ENCODE measurements at places on chromosomes 7 and 10.

- DNase-seq, result peak; percentile 43
These were observed 1.0 kb downstream of the STX1A start for GRCh38 chr7:73718438-73718881.

GRCh38 chr10:79207726-79208125 lies 139.0 kb downstream of the ZMIZ1 start:
- DNase-seq, result no peak

DNA sequence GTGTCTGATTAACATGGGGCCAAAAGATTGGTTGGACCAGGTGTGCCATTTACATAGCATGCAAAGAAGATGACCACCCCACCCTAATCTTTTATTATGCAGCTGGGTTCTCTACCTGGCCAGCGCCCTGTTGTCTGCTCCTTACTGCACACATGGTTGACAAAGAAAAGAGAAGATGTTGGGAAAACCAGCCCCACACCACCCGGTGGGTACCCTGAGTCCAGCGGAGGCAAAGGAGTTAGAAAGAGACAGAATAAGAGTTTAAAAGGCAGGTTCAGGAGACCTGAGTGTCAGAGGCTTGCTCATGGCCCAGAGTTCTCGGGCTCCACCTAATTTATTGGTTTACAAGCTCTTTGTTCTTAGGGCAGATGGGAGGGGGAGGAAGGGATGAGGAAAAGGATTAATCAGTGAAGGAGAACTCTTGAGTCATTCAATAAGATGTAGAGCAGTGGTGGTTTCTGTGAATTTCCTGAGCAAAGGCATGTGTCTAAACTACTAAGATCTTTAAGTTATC lies 24.1 kb upstream of the ABCA13 start:
- DNase-seq, result no peak

DNA sequence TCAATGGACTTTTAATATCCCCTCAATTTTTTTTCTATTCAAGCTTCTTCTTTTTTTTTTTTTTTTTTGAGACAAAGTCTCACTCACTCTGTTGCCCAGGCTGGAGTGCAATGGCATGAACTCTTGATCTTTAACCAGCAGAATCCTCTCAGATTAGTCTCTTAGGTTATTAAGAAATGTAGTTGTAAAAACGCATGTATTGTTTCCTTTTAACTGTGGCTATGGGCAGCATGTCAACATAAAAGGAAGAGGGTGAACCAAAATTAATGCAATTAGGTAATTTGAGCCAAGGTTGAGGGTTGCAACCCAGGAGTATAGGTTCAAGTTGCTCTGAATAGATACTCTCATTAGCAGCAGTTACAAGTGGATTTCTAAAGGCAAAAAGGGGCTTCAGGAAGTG lies 4.3 kb upstream of the GSTO1 start:
- DNase-seq, result no peak

DNA sequence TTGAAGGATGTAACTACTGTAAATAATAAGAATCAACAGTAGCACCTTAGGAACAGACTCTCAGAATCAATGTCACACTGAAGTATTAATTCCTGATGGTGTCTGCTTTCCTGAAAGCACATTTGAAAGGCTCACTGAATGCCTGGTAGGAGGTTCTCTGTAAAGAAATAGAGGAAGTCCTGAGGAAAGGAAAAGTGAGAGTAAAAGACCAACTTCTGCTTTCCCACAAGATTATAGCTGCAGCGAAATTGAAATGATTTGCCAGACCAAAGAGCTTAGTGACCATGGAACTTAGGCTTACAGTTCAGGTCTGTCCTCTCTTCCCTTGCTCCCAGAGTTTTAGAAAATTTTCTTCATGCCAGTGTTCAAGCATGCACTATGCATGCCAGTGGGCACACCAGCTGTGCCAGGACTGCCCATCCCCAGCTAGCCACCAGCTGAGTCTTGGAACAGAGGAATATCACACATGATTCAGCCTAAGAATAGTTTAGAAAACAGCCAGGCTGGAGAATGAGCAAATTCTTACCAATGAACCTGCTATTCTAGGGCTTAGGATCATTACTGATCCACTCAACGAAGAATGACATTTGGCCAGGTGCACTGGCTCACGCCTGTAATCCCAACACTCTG lies 123.2 kb downstream of the HERPUD2 start:
- DNase-seq, result no peak

- no peak for DNase-seq
These were observed 43.6 kb downstream of the PPP1R3A start for GRCh38 chr7:113875224-113875623.

GRCh38 chr7:26574476-26574875 lies 282.8 kb downstream of the SNX10 start:
- DNase-seq, result no peak

- no peak for DNase-seq
These were observed 2.4 kb downstream of the GNG11 start for GRCh38 chr7:93923942-93924341.

DNA sequence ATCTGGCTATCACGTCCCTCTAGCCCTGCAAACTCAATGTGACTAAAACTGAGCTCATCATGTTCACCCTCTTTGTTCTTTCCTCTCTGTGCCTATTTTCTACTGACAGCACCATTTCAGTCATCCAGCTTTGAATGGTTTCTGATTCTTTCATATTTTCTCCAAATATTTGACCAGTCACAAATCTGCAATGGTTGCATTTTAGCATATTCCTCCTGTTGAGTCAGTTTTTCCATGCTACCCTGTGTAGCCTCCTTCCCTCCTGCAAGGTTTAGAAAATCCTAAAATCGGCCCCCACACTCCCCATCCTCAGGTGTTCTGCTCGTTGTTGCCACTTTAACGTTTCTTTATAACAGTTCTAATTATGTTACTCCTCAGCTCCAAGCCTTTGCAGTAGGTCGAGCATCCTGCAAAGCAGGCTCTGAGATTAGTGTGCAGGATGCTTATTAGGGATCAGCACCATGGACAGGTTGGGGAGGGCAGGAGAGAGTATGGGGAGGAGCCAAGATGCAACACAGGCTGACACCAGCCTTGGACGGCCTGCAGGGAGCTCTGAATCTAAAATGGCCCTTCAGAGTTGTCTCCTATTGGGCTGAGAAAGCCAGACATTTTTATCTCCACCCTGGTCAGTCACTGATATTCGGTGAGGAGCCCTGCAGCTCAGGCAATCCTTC lies 531.0 kb upstream of the COBL start:
- DNase-seq, result no peak

DNA sequence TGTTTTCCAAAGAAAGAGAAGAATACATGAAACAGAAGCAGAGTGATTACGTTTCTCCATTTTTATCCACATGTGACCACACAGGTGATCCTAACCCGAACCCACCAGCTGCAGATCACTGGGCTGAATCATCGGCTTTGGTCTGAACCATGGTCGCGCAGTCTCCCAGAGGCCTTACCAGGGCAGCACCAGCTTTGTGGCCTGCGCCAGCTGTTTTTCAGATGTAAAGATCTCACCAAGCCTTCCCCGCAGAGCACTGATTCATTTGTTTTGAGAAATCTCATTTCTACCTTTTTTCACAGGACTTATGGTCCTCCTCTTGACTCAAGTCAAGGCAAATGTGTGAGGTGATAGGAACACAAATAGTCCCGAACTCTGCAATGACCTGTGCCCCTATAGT lies 207.0 kb upstream of the PPP2R2D start:
- no peak for DNase-seq

- DNase-seq, result no peak
These were observed 110.3 kb downstream of the KAT6B start for GRCh38 chr10:74936577-74937265.

GRCh38 chr7:107450970-107451369 lies 18.9 kb upstream of the GPR22 start:
- no peak for DNase-seq

DNA sequence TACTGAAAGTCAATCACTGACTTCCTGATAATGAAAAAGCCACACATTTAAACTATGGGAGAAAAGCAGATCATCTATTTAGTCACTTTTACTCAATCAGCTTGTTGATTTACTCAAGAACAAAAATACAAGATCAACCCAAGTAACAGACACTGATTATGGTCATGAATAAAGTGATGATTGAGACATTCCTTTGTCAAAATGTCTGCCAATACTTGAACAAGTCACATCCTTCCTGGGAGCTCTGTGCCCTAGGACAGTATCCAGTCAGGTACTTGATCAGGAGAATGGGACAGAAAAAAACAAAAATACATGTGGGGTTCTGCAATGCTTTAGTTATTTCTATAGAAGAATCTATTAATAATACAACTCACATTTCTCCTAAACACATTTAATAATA lies 150.0 kb upstream of the NEBL start:
- DNase-seq, result no peak

GRCh38 chr7:96547371-96547811 lies 162.3 kb downstream of the SEM1 start:
- no peak for DNase-seq

DNA sequence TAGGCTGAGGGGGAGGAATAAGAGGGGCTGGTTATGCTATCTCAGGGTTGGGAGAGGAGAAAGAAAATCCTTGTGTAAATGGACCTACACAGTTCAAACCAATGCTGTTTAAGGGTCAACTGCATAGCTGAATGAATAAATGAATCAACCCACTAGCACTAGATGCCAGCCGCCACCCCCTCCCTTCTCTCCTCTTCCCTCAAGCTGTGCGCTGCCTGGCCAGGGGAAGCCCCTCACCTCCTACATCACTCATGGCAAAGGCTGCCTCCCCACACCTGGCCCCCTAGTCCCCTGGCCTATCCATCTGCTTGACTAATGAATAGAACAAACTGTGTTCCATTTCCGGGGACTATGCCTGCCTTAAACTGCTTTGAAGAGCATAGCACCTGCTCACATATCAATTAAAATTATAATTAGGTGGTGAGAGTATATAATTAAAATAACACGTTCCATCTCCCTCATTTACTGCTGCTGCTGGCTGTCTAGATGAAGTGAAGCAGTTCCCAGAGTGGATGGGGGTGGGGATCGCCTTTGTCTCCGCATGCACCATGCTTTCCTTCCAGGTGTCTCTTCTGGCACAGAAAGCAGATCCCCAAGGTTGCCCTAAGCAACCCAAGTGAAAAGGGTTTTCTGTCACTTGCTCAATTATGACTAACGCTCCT lies 32.6 kb downstream of the GRID1 start:
- no peak for DNase-seq

DNA sequence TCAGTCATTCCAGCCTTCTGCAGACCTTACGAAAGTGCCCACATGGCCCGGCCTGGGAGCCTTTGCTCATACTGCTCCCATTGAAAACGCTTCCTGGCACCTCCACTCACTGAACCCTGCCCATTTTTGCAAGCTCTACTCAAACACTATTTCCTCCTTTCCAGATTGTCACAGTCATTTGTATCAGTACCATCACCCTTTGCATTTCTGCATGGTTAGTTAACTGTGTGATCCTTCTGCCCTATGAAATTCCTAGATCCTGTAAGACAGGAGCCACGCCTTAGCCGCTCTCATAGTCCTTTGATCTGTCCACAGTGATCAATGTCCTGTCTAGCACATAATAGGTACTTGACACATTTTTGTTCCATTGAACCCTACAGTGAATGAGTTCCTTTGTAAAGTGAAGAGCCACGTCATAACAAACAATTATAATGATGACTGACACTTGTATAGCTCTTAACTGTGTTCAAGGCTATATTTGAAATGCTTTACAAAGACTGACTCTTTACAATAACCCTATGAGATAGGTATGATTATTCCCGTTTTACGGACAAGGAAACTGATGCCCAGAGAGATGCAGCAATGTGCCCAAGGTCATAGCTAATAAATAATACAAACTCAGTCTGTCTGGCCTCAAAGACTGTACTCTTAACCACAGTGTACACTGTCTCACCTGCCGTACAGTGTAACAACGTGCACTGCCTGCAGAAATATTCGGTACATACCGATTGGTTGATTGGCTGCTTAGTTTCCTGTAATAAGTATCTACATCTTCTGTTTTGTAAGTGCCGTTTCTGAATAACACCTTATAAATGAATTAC lies 16.6 kb upstream of the ITIH2 start:
- no peak for DNase-seq

- DNase-seq, result peak; percentile 24
These were observed 127.6 kb upstream of the SLC26A5 start for GRCh38 chr7:103573479-103574058.

GRCh38 chr10:70829543-70829942 lies 13.8 kb downstream of the SGPL1 start:
- no peak for DNase-seq

DNA sequence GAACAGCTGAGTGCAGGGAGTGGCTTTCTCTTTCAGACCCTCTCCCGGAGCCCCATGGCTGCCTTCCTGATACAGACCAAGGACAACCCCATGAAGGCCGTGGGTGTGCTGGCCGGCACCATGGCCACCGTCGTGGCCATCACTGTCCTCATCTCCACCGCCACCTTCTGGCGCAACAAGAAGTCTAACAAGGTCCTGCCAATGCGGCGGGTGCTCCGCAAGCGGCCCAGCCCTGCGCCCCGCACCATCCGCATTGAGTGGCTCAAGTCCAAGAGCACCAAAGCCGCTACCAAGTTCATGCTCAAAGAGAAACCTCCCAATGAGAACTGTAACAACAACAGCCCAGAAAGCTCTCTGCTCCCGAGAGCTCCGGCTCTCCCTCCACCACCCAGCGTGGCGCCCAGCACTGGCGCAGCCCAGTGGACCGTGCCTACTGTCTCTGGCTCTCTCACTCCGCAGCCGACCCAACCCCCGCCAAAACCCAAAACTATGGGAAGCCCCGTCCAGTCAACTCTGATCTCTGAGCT lies 11.2 kb downstream of the LRIT2 start:
- no peak for DNase-seq

GRCh38 chr7:73354821-73355220 lies 26.9 kb downstream of the FKBP6 start:
- DNase-seq, result no peak

DNA sequence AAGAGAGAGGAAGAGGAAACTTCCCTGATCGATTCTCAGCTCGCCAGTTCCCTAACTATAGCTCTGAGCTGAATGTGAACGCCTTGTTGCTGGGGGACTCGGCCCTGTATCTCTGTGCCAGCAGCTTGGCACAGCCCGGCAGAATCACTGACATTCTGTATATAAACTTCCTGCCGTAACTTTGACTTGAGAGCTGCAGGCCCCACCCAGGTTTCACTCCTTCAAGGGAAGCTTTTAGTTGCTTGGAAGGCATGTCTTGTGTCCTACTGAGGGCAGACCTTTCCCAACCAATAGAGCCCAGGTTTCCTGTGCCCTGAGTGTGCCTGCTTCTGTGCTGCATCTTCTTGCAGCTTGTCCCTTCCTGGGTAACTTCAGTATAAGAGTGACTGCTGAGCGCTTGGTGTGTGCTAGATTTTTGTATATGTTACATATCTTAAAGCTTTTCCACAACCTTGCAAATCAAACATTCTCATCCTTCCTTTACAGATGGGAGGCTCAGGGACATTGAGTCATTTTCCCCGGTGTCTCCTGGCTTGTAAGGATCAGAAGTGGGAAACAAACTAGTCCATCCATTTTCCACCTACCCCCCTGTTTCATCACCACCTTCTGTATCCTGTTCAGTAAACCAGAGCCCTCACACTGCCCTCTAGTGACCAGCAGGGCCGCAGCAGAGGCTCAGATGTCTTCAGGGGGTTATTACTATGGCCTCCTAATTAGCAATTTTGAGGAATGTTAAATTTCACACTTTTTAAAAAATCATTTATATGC lies 225.2 kb upstream of the PRSS58 start:
- peak; percentile 62 for DNase-seq
